ENCODE measurements at places on chromosomes 1 and 21. TPM values are rescaled to one million over a fixed set of nuclear protein-coding genes. Genes with fewer than 3 reads are reported as not detected.

- DNase-seq, result no peak
- H3K4me1 ChIP-seq, result peaks cover 16% of the 10 kb centered on the region
- H3K27ac ChIP-seq, result no peak overlapping the region
Measured at GRCh38 chr1:176199707-176200106, 7.4 kb downstream of the COP1 start.

DNA sequence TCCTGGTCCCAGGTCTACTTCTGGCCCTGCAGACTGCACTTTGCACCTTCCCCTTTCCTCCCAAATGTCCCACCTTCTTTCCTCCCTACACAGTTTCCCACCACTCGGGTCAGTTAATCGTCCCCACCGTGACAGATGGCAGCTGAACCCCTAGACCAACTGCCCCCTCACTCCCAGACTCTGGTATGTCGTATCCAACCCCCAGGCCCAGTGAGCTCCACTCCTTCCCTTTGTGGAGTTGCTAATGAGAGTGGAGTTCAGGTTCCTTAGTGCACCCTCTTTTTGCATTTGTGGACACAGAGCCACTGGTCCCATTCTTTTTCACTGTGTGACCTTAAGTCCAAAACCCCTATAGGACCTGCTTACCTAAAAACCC, 1.8 kb downstream of the MAN1C1 start:
- H3K27me3 ChIP-seq, result peaks cover 19% of the 10 kb centered on the region
- no peaks in the 10 kb centered on the region for H3K36me3 ChIP-seq
- no peaks in the 10 kb centered on the region for H3K4me1 ChIP-seq
- H3K4me3 ChIP-seq, result no peak overlapping the region
- no peak overlapping the region for H3K27ac ChIP-seq

- peaks cover 10% of the 10 kb centered on the region for H3K4me1 ChIP-seq
- H3K27me3 ChIP-seq, result no peaks in the 10 kb centered on the region
- no peaks in the 10 kb centered on the region for H3K36me3 ChIP-seq
- H3K4me3 ChIP-seq, result no peak overlapping the region
Measured at GRCh38 chr1:168134642-168135041, 2.1 kb downstream of the GPR161 start.

- DNase-seq, result no peak
- peaks cover 63% of the 10 kb centered on the region for H3K36me3 ChIP-seq
- no peaks in the 10 kb centered on the region for H3K27me3 ChIP-seq
- no peak overlapping the region for H3K27ac ChIP-seq
- no peak overlapping the region for H3K4me3 ChIP-seq
Measured at GRCh38 chr1:240526312-240526711, 85.6 kb downstream of the GREM2 start.

DNA sequence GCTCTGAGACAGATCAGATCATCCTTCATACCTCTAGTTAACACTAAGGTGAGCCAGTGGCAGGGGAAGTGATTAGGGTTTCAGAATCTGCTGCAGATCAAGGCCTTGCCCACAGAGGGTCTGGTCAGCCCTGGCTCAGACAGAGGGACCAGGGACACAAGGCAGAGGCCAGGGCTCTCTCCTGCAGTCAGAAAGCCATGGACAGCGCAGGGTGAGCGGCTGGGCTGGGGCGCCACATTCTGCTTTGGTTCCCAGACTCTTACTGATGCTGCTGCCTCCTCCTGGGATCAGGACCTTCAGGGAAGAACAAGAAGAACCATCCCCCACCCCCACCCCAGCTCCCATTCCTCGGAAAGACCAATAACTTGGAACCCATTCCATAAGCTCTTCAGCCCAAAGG, 43.1 kb downstream of the GPR161 start:
- no peak overlapping the region for H3K27ac ChIP-seq
- H3K4me3 ChIP-seq, result no peak overlapping the region
- H3K36me3 ChIP-seq, result no peaks in the 10 kb centered on the region
- H3K4me1 ChIP-seq, result no peaks in the 10 kb centered on the region
- DNase-seq, result no peak
- H3K27me3 ChIP-seq, result no peaks in the 10 kb centered on the region

GRCh38 chr1:4307468-4307845, 347.0 kb upstream of the AJAP1 start:
- no peak overlapping the region for H3K4me3 ChIP-seq
- H3K4me1 ChIP-seq, result no peaks in the 10 kb centered on the region
- H3K27me3 ChIP-seq, result no peaks in the 10 kb centered on the region
- DNase-seq, result no peak
- H3K36me3 ChIP-seq, result no peaks in the 10 kb centered on the region

GRCh38 chr1:165144757-165145397, 211.6 kb downstream of the LMX1A start:
- no peaks in the 10 kb centered on the region for H3K4me1 ChIP-seq
- H3K36me3 ChIP-seq, result no peaks in the 10 kb centered on the region
- H3K27me3 ChIP-seq, result peaks cover 29% of the 10 kb centered on the region

DNA sequence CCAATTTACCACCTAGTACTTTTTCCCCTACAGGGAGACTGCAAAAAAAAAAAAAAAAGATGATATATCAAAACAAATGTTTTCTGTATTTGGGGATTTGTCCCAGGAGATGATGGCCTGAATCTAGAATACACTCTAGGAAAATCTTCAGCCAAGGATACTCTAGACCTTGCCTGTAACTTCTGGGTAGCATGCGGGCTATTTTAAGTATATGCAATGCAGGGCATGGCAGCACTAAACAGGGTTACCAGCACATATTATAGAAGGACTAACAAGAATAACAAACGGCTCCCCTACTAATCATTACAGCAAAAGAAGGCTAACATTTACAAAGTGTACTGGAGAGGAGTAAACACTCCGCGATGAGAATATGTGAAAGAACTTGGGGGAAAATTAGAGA, 109.6 kb downstream of the GPATCH2 start:
- no peak overlapping the region for H3K27ac ChIP-seq
- H3K36me3 ChIP-seq, result no peaks in the 10 kb centered on the region
- no peaks in the 10 kb centered on the region for H3K27me3 ChIP-seq
- H3K4me3 ChIP-seq, result no peak overlapping the region
- peaks cover 14% of the 10 kb centered on the region for H3K4me1 ChIP-seq

DNA sequence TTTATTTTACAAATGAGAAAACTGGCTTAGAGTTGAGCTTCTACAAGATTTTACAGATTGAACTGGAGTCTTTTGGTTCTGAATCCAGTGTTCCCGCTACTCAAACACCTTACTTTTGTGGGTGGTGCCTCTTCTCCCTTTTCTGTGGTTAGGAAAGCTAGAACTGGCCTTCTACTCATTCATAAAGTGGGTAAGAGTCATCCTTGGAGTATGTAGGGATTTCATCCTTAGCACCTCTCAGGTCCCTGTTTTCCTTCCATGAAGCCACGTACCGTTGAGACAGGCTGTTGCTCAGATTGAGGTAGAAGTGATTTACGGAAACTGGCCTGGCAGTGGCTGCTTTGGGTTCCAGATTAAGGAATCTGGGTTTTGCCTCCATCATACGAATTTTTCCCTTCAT, 35.8 kb downstream of the WNT4 start:
- H3K4me3 ChIP-seq, result no peak overlapping the region
- 0 out of 2 replicates have a peak, but pooled peaks cover 11% of the 10 kb centered on the region for H3K36me3 ChIP-seq

DNA sequence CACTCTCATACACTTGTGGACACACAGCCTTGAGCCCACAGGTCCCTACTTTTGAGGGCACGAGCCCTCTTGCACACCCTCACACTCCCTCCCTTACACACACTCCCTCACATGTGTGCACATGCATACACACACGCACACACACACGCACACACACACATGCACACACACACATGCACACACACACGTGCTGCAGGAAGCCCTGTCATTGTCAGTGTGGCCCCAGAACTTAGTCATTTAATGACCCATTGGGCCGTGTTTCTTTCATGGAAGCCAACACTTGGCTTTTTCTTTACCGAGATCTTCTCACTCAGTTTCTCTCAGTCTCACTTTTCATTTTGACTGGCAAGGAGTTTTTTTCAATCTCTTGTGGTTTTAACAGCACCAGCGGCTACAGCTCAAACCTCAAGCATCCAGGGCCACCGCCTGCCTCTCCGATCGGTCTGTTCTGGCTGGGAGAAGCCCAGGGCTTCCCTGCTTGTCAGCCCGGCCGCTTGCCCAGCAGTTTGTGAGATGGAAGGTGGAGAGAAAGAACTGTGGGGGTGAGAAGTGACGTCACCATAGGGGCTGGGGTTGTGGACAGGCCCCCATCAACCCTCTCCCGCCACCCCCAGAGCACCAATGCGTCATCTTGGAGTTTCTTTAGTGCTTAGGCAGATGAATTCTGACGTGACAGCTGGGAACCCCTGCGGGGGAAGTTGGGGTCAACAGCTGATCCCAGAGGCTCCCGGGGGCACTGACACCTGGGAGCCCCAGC, 15.8 kb upstream of the TNFRSF8 start:
- peaks cover 14% of the 10 kb centered on the region for H3K4me1 ChIP-seq
- no peaks in the 10 kb centered on the region for H3K36me3 ChIP-seq
- no peak overlapping the region for H3K27ac ChIP-seq
- H3K4me3 ChIP-seq, result no peak overlapping the region
- H3K27me3 ChIP-seq, result no peaks in the 10 kb centered on the region

DNA sequence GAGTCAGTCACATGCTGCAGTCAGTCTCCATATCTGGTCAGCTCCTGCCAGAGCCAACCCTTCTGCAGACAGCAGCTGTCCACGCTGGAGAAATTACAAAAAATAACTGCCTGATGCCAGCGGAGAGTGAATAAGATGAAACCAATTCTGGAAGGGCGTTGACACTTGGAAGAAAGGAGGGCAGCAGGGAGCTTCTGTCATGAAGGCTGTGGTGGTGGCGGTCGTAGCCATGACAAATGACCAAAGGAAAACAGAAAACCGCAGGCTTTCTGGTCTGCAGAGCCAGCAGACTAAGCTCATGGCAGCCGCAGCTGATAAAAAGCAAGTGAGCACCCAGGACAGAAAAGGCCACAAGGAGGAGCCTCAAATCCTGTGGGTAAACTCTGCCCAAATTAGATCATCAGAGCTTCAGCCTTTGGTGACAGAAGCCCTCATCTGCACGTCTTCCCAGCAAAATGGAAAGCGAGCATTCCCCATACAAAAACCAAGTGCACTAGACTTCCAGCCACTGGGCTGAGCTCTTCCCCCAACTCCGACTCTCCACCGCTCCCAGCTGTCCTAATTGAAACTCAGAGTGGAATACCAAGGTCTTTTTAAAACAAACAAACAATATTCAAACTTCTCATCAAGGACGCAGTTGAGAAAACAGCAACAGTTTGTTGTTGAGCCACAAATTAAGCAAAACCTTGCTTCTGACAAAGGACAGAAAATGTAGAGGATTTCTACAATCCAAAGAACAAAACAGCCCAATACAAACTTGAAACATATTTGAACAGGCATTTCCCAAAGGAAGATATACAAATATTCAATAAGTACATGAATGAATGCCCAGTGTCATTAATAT, 28.7 kb downstream of the RSPH1 start:
- no peaks in the 10 kb centered on the region for H3K36me3 ChIP-seq
- H3K4me3 ChIP-seq, result no peak overlapping the region
- H3K27me3 ChIP-seq, result peaks cover 8% of the 10 kb centered on the region
- no peaks in the 10 kb centered on the region for H3K4me1 ChIP-seq
- DNase-seq, result peak; percentile 53
- no peak overlapping the region for H3K27ac ChIP-seq

Gene SMPDL3B
- total RNA-seq, result not detected

Gene SLC2A5
- total RNA-seq, result not detected

Gene IL19
- total RNA-seq, result not detected

Gene GJC2
- total RNA-seq, result 0.54 TPM

Gene BTBD19
- total RNA-seq, result 8.0 TPM
